ENCODE measurements at places on chromosomes 6 and 20.

GRCh38 chr6:69162811-69163210 lies 527.7 kb downstream of the ADGRB3 start:
- DNase-seq, result no peak

DNA sequence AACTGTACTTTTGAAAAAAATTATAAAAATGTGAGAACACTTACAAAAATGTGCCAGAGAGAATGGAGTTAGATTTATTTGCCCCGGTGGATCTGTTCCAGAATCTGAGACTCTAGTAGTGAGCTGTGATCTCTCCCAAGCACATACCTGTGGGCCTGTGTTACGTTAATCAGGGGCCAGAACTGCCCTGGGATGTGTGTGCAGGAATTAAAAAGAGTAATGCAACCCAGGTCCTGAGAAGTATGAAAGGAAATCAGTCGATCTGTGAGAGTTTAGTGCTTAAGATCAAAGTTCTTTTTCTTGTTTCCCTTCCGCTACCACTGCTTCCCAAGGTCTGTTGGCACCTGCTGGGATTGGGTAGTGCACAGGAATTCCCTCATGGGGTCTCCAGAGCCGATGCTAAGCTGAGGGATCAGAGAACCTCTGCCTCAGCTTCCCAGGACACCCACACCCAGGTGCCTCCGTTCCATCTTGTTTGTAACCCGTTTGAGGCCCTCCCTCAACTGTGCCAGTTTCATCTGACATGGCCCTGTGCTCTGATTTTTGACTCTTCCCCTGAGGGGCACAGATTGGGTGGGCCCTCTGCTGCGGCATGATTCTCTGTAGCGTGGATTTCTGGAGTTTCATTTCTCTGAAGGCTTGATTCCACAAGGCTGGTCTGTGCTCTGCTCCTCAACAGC lies 87.7 kb downstream of the RREB1 start:
- DNase-seq, result no peak

- DNase-seq, result no peak
Measured at GRCh38 chr20:60817891-60818290, 434.2 kb upstream of the CDH4 start.

- no peak for DNase-seq
Measured at GRCh38 chr6:87848616-87849015, 146.6 kb upstream of the AKIRIN2 start.

- no peak for DNase-seq
Measured at GRCh38 chr20:47263080-47263464, 93.4 kb downstream of the ZMYND8 start.

DNA sequence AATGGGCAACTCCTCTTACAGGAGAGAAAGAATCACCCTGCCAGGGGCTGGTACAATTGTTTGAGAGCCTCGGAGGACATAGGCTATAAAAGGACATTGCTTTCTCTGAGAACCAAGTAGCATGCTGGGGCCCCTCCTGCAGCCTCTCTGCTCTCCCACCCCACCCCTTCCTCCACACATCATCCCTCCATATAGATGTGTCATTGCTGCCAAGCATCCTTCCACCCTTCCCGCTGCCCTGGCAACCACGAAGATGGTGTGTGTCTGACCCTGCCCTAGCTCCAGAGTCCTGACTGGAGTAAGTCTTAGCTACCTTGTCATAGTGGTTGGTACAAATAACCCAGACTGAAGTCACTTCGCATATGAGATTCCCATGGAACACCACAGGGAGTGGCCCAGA lies 129.7 kb downstream of the SNX5 start:
- no peak for DNase-seq

- DNase-seq, result no peak
Measured at GRCh38 chr20:47232518-47232917, 124.0 kb downstream of the ZMYND8 start.

GRCh38 chr6:99225172-99225571 lies 124.3 kb downstream of the FAXC start:
- no peak for DNase-seq

- DNase-seq, result no peak
Measured at GRCh38 chr20:49595811-49596561, 28.0 kb upstream of the PTGIS start.

DNA sequence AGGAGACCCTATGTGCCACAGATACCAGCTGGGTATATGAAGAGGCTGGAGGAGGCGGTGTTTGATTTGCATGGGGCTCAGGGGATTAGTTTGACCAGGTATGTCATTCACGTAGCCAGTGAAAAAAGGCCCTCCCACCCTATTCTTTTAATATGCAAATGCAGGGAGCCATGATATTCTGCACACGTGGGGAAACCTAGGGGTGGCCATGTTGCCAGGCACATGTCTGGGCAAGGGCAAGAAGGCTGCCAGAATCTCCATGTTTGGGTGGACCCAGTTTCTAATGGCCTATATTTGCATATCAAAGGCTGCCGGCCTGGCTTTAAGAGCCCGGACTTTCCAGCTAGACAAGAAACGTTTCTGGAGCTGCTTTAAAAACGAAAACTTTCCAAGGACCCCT lies 60.4 kb downstream of the SOX4 start:
- DNase-seq, result no peak

DNA sequence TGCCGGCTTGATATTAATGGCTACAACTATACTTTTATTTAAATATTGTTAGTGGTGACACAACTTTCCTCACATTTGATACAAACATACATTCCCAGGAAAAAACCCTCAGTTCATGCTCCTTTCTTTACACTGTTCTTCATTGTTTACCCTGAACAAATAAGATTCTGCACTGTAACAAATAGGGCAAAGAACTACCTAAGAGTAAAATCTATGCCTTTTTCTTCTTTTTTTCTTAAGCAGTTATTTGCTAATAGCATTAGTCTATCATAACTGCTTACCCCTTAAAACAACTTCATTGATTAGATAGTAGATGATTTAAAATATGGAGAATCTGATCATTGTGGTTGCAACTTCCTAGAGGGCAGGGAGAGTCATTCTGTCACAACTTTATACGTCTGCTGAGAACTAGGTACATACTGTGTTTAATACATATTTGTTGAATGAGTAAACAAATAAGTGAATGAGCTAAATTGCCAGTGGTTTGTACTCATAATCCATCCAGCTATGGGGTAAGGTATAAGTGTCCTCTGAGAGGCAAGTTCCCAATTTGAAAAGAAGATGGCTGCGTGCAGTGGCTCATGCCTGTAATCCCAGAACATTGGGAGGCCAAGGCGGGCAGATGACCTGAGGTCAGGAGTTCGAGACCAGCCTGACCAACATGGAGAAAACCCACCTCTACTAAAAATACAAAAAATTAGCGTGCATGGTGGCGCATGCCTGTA lies 161.0 kb downstream of the CDK19 start:
- no peak for DNase-seq

DNA sequence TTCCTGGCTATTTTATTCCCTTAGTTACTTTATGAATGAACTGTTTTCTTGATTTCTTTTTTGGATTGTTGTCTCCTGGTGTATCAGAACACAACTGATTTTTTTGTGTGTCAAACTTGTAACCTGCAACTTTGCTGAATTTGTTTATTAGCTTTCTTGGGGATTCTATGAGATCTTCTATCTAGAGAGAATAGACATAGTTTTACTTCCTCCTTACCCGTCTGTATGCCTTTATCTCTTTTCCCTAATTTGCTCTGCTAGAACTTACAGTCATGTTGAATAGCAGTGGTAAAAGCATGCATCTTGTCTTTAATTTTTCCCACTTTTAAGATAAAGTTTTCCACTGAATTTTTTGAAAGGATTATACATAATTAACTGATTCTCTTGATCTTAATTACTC lies 13.2 kb downstream of the RNF146 start:
- DNase-seq, result no peak

DNA sequence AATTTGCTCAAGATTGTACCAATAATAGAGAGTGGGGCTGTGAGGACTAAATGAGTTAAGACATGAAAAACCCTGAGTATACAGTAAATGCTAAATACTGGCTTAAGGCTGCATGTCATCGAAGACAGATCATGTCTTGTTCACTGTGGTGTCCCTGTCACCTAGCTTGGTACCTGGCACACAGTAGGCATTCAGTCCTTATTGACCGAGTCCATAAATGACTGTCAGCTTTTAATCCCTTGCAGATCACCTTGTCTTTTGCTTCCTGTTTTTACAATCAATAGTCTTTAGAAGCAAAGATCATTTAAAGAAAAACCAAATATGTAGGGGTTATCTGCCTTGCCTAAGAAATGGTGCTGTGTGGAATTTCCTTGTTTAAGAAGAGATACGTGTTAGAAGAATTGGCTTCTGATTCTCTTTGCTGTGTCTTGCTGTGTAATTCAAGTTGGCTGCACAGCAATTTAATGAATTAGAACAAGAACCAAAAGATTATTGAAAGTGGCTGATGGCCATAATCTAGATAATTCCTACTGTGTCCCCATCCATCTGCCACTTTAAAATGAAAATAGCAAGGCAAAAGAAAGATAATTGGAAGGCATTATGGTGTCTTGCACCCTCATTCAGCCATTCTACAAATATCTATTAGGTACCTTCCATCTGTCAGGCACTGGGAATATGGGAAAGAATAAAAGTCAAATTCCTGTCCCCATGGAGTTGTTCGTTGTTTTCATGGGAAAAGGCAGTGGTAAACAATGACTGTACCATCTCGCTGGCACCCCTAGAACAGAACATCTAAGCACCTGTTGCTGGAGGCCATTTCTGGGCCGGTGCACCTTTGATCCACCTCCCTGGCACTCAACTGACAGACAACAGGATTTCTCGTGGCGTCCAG lies 12.4 kb upstream of the MAPK13 start:
- DNase-seq, result no peak

DNA sequence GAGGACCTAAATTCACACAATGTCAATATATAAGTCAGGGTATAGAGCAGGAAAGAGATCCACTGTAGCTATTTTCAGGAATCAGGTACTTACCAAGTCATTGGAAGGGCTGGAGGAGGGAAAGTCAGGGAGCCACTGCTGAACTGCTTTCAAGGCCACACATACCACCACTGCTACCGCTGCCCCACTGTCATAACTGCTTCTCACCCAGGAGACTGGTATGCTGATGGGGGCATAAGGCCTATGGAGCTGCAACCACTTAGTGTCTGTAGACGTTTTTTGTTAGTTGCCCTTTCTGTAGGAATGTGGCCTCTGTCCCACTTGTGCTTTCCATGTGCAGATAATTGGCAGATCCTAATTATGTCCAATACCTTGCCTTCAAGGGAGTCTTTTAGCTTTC lies 5.4 kb downstream of the SMAP1 start:
- no peak for DNase-seq

DNA sequence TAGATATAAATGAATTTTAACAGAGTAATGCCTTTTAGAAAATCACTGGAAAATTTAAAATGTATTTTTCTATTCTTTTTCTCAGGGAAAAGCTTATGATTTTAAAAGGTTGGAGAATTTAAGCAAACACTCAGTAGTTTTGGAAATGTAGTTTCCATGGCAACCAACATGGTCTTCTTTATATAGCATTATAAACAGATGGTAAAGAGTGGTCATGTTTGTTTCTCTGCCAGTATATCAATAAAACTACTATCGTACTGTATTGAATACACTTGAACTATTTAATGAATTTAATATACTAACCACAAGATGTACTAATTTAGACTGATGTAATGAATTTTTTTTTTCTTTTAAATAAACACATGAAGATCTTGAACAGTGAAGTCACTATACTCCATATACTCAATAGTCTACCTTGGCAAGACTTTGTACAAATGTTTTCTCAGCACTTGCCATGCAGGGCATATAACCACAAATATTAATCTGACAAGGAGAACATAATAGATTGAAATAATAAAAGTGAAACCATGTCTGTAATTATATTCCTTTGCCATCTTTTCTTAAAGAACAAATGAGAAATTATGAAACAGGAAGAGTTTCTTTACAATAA lies 105.5 kb downstream of the PDSS2 start:
- DNase-seq, result no peak

- DNase-seq, result no peak
Measured at GRCh38 chr20:35264755-35265154, 13.2 kb downstream of the MMP24OS start.

- no peak for DNase-seq
Measured at GRCh38 chr6:1267790-1268762, 43.8 kb upstream of the FOXQ1 start.

- no peak for DNase-seq
Measured at GRCh38 chr6:6131492-6132109, 124.9 kb upstream of the NRN1 start.
